ENCODE measurements at places on chromosomes 7 and 10. TPM values are rescaled to one million over a fixed set of nuclear protein-coding genes. Genes with fewer than 3 reads are reported as not detected.

DNA sequence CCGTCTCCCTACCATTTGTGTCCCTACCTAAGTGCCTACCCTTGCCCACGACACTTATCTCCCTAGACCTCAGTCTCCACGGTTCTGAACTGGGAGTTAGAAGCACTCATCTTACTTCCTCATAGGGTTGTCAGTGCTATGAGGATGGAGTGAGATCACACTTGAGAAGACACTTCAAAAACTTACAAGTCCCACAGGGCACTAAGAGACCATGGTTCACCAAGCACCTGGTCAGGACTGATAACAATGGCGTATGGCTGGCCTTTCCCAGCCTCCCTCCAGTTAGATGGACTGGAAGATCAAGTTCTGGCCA, 43.2 kb downstream of the KCNMA1 start:
- DNase-seq: no peak

DNA sequence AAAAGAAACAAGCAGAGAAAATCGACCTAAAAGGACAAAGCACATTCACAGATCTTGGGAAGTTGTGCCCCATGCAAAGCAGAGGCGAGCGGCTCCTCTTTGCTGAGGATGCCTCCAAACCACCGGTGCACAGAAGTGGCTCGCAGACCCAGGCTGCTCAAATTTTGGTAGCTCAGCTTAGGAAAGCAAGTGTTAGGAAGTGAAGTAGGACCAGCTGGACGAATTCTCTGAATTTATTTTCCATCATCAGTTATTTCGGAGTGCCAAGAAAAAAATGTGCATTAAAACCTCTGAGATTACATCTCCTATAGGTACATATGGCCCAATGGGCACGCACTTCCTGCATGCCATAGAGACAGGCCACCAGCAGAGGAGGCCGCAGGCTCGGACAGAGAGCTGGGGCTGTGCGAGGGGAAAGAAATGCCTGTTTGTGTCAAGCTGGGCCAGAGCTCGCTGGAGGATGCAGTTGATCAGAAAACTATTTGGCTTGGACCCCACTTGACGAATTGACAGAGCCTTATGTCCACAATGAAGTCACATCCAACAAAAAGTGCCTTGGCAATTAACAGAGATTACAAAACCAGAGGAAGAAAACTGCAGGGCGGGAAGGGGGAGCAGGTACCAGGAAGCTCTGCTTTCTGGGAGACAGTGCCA, 122.3 kb upstream of the LYZL2 start:
- peak; percentile 62 for DNase-seq

GRCh38 chr10:7085147-7085912, 325.5 kb downstream of the SFMBT2 start:
- no peak for DNase-seq

GRCh38 chr10:83680470-83680891, 458.8 kb upstream of the GHITM start:
- no peak for DNase-seq

DNA sequence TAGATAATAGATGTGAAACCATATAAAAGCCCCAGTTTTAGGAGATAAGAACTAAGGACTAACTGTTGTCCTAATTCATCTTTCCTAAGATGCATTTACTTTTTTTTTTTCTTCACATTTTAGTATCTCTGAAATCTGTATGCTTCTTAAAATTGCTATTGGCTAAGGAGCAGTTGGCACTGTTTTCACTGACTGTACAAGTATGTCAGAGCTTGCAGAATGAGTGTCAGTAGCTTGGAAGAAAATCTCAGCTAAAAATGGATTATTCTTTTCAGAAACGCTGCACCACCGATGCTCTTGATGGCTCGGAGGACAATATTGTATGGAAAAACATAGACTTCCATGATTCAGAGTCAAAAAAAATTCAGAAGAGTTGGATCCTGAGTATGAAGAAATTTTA, 91.1 kb upstream of the DNAJB12 start:
- DNase-seq: no peak

DNA sequence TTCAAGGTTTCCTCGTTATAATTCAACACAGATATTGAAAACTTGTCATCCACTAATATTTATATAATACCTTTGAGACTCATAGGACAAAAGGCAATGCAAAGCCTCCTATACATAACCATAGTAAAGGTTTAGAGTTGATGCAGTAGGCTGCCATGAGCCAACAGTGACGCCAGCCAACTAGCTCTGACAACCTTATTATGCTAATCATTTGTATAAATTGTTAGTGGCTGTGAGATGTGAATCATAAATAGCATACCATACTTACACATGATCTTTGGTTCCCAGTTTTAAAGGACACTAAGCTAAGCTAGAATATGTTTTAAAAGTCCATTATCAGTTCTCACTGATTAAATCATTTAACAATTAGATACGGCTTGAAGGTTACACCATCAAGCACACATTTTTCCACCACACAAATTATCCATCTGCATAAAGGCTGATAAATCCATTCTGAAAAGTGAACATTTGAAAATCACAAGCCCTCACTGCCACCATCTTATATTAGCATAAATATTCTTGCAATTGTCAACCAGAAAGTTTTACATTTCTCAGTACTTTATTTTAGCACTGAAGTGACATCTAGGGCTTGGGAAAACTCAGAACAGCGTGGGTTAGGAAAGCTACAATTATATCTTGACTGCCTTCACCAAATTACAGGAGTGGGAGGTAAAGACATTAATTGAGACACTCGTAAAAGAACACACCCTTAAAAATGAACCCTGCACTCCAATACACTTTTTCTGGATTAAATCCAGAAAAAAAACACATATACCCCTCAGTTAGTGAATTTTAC, 30.7 kb downstream of the COA1 start:
- DNase-seq: no peak

- DNase-seq: no peak
These were observed 43.9 kb downstream of the HIP1 start for GRCh38 chr7:75694638-75695399.

DNA sequence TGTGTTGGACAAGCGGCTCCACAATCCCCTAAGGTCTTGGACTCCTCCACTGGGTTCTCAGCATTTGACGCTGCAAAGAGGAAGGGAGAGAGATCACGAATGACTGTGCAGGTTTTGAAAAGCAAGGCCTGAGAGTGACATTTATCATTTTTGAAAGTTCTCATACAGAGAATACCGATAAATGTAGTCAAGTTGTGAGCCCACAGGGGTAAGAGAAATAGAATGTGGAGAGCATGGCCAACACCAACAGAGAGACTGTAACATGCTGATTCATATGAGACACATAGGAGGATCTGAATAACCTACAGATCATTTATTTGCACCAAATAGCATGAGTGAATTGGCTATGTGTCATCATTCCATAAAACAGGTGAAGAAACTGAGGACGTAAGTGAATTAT, 230.5 kb upstream of the MBL2 start:
- DNase-seq: no peak

GRCh38 chr10:57716884-57717283, 550.8 kb downstream of the IPMK start:
- no peak for DNase-seq

Gene HECW1
- total RNA-seq: 24.7 TPM

Gene DLX6
- total RNA-seq: 0.17 TPM

Measured in NCI-H460 (cell line).